ENCODE measurements at places on chromosomes 1 and 21.

- peak; percentile 55 for DNase-seq
These were observed 23.7 kb downstream of the NKAIN1 start for GRCh38 chr1:31216016-31216415.

GRCh38 chr1:41358131-41359021 is 2.9 kb upstream of the FOXO6 start:
- no peak for DNase-seq

DNA sequence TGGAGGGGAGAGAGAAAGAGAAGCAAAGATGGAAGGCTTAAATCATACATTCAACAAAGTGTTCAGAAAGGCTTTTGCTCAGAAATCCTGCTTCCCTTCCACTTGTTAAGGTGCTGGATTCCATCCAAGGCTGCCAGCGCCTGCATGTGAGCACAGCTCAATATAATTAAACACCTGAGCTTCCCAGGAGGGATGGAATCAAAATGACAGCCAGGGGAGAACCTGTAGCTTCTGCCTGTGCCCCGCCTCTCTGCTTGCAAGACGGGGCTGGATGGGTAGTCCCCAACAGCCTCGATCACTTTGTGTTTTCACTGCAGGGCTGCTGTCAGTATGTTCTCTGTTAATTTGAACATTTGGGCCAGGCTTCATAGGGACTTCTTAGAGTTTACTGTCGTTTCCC is 225.7 kb downstream of the KCNH1 start:
- no peak for DNase-seq

DNA sequence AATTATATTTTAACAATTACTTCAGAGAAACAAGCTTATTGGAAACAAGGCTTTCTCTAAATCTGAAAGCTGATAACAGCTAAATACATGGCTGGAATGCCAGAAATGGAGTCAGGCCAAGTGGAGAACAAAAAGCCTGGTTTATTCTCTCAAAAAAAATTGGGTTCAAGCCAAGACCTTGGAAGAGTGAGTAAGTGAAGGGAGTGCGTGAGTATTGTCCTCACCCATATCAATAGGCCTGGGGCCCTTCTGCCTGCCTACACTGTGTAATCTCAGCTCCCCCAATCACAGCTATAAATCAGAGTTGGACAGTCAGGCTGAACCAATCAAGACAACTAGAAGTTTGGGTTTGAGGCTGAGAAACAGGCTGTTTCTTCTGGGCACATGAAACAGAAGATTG is 7.4 kb downstream of the KYAT3 start:
- peak; percentile 16 for DNase-seq

- DNase-seq: no peak
These were observed 63.6 kb upstream of the KIF26B start for GRCh38 chr1:245091171-245091621.

DNA sequence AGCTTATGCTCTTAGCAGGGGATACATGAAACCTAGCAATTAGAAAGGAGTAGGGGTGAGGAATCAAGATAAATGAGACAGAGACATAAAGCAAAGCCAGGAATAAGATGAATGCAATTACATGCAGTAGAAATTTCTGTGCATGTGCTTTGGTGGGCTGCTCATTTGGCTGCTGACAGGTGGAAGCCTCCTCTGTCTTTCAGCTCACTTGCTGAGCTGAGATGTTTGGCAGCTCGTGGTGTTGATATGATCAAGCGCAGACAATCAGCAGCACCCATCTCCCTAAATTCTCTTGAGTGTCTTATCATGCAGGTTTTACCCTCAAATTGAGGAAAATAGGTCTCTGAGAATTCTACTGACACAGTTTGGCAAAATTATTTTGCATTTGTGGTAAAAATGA is 108.3 kb upstream of the CD34 start:
- no peak for DNase-seq

Measured in nucleus accumbens (tissue), 56 donors.